ENCODE measurements at places on chromosomes 2 and 18.

- DNase-seq, result no peak
Observed at GRCh38 chr2:1593371-1594122, 150.8 kb downstream of the PXDN start.

- DNase-seq, result no peak
Observed at GRCh38 chr18:4524096-4524495, 69.0 kb upstream of the DLGAP1 start.

DNA sequence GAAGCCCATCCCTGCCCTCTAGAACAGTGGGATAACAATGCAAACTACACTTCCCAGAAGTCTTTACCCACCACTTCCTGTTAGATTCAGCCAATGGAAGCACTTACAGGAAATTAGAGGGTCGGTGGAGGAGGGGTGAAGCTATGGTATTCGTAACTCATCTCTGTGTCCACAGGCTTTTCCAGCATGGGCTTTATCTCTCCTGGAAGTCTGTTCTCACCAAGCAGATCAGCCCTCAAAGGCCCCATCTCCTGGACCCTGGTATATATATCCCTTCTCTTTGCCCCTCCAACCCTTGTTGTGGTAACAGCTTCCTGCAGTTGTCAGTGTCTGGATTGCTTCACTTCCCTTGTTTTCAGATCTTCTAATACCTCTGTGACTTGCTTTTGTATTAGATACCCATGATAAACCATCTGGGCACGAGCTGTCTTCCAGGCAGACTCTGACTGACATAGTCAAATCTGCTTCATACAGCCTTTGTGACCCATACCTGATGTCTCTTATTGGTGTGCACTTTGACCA, 475.0 kb upstream of the POU3F3 start:
- no peak for DNase-seq

DNA sequence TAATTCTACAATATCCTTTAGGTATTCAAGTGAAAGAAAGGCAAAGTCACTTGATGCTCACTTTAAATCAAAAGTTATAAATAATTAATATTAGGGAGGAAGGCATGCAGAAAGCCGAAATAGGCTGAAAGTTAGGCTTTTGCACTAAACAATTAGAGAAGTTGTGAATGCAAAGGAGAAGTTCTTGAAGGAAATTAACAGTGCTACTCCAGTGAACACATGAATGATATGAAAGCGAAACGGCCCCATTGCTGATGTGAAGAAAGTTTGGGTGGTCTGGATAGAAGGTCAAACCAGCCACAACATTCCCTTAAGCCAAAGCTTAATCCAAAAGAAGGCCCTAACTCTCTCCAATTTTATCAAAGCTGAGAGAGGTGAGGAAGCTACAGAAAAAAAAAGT, 103.1 kb upstream of the CXCR4 start:
- no peak for DNase-seq

GRCh38 chr18:71630696-71631095, 913.4 kb downstream of the CBLN2 start:
- no peak for DNase-seq

- no peak for DNase-seq
Observed at GRCh38 chr2:174138161-174138560, 110.2 kb downstream of the OLA1 start.

GRCh38 chr18:6444466-6445228, 29.9 kb upstream of the L3MBTL4 start:
- DNase-seq, result no peak

All from AG09319 (cell line).